Left kidney (tissue), 8 donors: ENCODE measurements at places on chromosomes 5 and 9. TPM values are rescaled to one million over a fixed set of nuclear protein-coding genes. Genes with fewer than 3 reads are reported as not detected.

Gene TNFSF15
- 7.5 TPM for polyA plus RNA-seq

- no peak for DNase-seq
Measured at GRCh38 chr5:94746731-94747124, 128.3 kb downstream of the SLF1 start.

- no peak for DNase-seq
Measured at GRCh38 chr5:59351076-59351794, 542.3 kb downstream of the PDE4D start.

Gene LPAR1
- 25.9 TPM for polyA plus RNA-seq

Gene RMRP
- not detected for polyA plus RNA-seq

DNA sequence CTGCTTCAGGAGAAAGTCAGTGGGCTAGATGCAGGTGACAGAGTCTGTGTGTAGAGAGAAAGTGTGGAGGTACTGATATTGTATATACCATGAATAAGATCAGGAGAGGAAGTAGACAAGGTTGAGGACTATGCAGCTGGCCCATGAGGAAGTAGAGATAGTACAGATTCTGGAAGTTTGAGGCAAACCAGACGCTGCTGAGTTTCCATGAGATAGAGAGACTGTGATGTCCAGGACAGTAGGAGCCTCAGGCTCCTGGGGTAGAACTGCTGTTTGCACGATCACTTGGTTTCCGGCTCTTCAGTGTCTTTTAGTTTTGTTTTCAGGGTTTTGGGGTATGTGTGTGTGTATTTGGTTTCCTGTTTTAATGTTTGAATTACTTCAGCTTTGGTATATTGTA lies 13.6 kb downstream of the OTULINL start:
- no peak for DNase-seq

Gene SUSD3
- polyA plus RNA-seq, result 6.9 TPM

DNA sequence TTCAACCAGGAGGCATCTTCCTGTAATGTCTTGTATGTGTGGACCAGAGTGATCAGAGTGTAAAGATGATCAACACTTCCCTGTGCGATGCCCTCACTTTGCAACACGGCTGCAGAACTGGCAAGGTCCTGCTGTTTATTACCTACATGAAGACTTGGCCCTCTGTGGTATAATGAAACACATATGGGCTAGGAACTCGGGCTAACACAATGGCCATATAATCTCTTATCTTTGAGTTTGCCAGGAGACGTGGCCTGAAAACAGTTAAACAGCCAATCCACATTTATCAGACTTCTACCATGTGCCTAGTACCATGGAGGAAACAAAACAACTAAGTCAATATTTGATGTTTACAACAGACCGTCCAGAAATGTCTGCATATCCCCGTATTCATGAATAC lies 145.5 kb downstream of the ZNF462 start:
- DNase-seq, result no peak

Gene FBXO4
- 18.8 TPM for polyA plus RNA-seq

Gene SHISAL2B
- polyA plus RNA-seq, result 0.27 TPM

- DNase-seq, result peak; percentile 59
Measured at GRCh38 chr5:54229041-54229780, 81.2 kb downstream of the ARL15 start.

DNA sequence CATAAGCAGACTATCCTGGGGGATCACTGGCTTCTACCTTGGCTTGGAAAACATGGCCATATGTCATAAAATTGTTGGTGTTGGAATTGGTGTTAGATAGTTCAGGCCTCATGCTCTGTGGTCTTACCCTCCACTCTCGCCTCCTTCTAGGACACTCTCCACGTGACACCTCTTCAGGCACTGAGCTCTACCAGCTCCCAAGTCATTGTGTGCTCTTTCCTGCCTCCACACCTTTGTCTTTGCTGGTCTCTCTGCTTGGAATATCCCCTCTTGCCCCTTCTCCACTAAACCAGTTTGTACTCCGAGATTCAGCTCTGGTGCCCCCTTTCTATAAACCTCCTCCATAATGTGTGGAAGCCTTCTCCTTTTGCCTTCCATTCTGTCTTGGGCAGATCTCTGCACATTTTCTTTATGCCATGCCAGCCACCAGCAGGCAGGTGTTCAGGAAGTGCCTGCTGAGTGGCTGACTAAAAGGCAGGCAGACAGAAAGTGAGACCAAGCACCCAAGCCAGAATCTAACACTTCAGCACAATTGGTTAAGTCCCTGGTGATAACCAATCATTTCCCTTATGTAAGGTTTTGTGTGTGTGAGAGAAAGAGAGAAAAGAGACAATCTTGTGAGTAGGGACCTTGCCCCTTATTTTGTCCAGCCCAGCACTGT lies 37.7 kb downstream of the SAR1B start:
- no peak for DNase-seq

Gene ANKRD55
- 1.1 TPM for polyA plus RNA-seq

Gene TLX3
- polyA plus RNA-seq, result not detected

GRCh38 chr5:151700820-151701219 lies 14.1 kb upstream of the SPARC start:
- DNase-seq, result no peak

DNA sequence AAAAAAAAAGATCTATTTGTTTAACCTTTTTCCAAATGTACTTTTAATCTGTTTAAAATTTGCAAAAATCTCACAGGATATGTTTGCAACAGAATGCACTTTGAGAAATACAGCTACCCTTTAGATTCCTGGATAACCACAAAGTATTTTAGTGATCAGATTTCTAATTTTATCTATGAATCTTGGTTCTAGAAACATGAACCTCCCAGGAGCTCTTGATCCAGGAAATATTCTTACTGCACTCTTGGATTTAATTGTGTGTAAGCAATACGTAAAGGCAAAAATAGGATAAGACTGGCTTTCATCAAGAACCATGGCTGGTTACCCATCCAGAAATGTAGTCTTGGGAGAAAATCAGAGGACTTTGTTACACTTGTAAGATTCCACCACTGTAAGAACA lies 1581.8 kb upstream of the WWC1 start:
- no peak for DNase-seq

GRCh38 chr5:116733991-116734975 lies 159.7 kb upstream of the SEMA6A start:
- no peak for DNase-seq

Gene PCDHA3
- polyA plus RNA-seq, result 0.47 TPM

DNA sequence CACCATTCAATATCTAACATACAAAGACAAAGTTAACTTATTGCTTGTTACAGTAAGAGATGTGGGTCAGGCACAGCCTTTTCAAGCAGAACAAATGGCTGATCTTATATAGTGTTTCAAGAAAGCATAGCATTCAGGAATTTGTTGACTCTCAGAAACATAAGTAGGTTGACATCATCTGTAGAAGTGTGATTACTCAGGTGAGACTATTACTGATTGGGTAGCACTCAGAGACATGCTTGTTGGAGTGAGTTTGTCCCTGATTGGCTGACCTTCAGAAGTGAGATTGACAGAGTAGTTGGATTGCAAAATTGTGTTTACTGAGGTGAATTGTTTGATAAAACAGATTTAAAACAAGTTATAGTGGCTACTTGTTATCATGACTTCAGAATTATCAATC lies 30.7 kb upstream of the TNPO1 start:
- no peak for DNase-seq

Gene CCDC152
- 16.1 TPM for polyA plus RNA-seq

GRCh38 chr5:168104811-168105481 lies 186.5 kb upstream of the WWC1 start:
- DNase-seq, result no peak

GRCh38 chr5:72064801-72065570 lies 42.3 kb upstream of the MAP1B start:
- DNase-seq, result no peak

Gene SLC23A1
- 15.7 TPM for polyA plus RNA-seq

GRCh38 chr9:21443849-21444625 lies 3.8 kb downstream of the IFNA1 start:
- DNase-seq, result no peak

DNA sequence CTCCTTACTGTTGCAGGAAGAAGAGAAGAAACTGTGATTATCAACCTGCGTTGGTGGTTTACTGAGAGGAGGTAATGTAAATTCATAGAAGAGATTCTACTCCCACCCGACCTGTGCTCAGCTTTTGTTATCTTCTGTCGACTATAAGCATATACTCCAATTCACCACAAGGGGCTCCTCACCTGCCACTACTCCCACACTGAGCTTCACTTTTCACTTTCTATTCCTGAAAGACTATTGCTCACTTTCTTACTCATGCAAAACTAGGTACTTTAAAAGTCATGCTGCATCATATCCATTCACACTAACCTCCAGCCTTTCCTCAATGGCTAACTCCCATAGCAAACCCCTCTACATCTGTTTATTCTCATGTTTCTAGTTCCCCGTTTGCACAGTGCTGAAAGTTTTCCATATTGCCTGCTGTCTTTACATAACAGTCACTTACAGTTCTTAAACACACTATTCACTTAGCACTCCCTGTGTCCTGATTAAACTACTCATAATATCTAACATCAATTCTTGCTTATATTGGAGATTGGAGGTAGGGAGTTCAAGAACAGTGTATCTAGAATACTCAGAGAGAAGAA lies 1062.6 kb downstream of the NR2F1-AS1 start:
- DNase-seq, result peak; percentile 11

GRCh38 chr9:119432428-119432827 lies 63.2 kb upstream of the BRINP1 start:
- no peak for DNase-seq

- no peak for DNase-seq
Measured at GRCh38 chr5:158086856-158087255, 227.9 kb upstream of the CLINT1 start.

Gene BASP1
- 81.6 TPM for polyA plus RNA-seq

Gene SPATA31E1
- polyA plus RNA-seq, result not detected

Gene CARD9
- 1.8 TPM for polyA plus RNA-seq

DNA sequence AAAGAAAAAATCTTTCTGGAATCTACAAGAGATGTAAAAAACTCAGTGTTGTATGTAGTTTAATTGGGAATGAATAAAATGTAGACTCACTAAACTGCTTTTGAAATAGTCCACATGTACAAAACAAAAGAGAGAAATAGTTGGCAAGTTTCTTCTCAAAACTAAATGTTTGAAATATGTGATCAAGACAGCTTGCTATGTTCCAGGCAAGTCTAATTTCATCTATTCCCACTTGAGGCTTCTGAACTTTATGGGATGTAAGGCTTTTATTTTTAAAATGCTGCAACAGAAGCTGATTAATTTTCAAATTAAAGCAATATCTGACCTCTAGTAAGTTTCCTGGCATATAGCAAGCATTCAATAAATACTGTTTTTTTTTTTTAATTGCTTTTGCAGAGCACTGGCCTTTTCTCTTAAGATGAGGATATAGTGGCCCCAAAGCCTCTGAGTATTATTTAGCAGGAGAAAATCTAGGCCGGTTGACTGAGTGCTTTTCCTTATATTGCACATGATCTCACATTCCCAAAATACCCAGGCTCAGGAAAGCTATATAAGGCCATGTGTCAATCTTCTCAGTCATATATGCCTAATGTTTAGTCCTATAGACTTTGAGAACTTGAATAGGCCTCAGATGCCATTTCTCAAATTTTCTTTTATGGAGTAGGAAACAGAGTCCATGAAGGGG lies 183.2 kb downstream of the NTRK2 start:
- no peak for DNase-seq

DNA sequence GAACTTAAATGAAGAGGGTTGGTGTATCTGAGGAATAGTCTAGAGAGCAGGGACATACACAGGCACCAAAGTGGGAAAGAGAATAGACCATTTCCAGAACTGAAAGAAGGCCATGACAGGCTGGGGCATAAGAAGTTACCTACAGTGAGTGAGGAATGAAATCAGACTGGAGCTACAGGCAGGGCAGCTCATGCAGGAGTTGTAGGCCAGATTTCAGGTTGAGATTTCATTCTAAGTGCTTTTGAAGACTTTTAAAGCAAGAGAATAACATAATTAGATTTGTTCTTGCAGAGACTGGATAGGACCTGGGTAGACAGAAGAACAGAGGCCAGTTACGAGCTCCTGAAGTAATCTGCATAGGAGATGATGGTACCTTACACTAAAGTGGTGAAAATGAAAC lies 280.8 kb downstream of the KIAA0825 start:
- no peak for DNase-seq

DNA sequence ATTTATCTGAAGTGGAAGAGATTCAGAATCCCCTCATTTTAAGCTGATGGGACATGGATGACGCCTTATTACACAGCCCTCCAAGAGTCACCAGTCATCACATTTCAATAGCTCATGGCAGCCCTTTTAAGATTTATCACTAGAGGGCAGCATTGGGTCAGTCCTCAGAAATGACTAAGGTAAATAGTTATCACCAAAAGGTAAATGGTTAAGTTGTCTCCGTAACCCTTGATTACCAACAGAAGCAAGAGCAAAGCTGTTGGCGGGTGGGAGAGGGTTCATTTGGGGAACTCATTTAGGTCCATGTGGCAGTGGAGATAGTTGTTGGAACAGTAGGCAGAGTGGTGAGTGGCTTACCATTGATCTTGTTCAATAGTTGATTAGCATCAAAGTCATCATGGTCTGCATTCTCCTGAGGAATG lies 12.0 kb upstream of the C9 start:
- peak; percentile 50 for DNase-seq

DNA sequence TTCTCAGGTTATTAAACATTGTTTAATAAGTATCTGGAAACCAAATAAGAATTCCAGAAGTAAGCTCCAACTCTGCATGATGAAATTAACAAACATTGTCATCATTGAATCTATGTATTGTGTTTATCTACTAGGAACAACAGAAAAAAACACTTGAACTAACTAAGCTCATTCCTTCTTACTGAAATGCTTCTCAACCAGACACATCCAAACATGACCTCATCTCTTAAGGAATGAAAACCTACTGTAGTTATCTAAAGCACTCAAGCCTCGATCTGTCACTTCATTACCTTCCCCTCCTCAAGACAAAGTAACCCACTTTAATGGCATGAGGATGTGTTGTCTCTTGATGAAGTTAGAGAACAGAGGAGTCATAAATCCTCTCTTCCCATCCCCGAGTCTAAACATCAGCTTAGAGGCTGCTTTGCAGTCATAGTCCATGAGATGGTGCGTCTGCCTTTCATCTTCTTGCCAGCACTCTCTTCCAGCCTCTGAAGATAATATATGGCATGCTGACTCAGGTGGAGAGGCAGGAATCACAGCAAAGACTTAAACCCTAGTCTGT lies 86.5 kb downstream of the CEMIP2 start:
- peak; percentile 19 for DNase-seq

GRCh38 chr5:37552770-37553719 lies 173.9 kb downstream of the WDR70 start:
- peak; percentile 4 for DNase-seq
